ENCODE measurements at places on chromosomes 6 and 20.

GRCh38 chr20:48261398-48261910, 476.2 kb upstream of the SULF2 start:
- no peak for DNase-seq

DNA sequence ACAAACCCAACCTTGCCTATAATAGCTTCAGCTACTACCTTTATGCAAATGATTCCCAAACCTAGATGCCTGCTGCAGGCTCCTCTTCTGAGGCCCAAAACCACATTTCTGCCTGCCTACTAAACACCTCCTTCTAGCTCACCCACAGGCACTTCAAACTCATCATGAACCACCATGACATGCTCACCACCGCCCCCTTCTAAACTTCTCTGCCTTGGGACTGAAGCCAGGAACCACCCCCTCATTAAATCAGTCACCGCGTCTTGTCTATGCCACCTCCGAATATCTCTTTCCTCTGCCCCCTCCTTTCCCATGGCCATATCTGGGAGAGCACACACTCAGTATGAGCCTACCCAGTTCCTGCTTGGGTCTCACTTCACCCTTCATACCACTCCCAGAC, 101.2 kb downstream of the SNAP25 start:
- no peak for DNase-seq

- no peak for DNase-seq
Observed at GRCh38 chr6:89894169-89894568, at the start of gene GJA10. GJA10 (plus strand) TSS chr6:89894469; CDS start chr6:89894469, 0 bp downstream.

DNA sequence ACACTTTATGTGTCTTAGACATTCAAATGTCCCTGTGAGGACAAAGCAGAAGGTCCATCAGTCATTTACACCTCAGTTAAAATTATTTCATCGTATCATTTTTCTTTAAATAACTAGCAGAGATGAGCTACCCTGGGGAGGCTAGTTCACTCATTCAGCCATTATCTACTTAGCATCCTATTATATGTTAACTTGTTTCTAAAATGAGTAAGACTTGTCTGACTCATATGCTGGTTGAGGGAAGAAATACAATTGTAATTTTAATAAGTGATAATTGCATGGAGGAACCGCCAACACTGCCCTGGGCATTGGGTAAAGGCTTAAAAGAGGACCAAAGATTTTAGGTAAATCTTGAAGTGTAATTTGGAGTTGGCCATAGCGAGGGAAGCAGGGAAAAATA, 12.4 kb upstream of the PTPRK start:
- no peak for DNase-seq

DNA sequence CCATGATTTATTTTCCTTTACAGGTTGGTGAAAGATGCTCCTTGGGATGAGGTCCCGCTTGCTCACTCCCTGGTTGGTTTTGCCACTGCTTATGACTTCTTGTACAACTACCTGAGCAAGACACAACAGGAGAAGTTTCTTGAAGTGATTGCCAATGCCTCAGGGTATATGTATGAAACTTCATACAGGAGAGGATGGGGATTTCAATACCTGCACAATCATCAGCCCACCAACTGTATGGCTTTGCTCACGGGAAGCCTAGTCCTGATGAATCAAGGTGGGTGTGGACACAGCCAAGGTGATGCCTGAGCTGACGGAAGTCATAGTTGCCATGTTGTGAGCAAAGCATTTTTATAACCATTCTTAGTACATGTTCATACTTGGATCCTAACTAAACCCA, 34.6 kb upstream of the CALHM6 start:
- no peak for DNase-seq

DNA sequence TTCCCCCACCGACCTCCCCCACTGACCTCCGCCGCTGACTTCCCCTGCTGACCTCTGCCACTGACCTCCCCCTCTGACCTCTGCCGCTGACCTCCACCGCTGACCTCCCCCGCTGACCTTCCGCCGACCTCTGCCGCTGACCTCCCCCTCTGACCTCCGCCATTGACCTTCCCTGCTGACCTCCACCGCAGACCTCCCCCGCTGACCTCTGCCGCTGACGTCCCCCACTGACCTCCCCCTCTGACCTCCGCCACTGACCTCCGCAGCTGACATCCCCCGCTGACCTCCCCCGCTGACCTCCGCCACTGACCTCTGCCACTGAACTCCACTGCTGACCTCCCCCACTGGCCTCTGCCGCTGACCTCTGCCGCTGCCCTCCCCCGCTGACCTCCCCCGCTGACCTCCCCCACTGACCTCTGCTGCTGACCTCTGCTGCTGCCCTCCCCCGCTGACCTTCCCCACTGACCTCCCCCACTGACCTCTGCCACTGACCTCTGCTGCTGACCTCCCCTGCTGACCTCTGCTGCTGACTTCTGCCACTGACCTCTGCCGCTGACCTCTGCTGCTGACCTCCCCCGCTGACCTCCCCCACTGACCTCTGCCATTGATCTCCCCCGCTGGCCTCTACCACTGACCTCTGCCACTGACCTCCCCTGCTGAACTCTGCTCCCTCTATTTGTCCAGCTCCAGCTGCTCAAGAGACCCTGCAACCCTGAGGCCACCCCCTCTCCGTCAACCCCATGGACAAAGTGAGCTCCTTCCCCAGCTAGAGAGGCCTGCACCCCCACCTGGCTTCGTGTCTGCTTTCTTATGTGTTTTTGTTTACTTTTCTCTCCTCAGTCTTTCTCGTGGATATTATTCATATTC, 91.4 kb upstream of the AFDN start:
- DNase-seq: no peak

DNA sequence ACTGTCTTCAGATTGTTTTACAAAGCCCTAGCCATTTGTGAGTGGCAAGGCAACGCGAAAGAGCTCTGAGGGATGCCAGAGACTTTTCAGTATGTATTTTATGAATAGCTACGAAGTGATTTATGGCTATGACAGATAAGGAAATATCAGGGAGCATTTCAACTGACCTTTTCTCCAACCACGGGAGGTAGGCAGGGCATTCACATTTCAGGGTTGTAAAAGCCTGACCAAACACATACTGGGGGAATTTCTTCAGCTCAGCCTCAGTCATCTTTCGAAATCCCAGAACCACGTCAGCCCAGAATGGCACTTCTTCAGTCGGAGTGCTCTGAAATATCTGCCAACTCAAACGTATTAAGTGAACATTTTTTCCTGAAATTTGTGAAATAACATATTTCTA, 10.8 kb downstream of the DDO start:
- DNase-seq: no peak

DNA sequence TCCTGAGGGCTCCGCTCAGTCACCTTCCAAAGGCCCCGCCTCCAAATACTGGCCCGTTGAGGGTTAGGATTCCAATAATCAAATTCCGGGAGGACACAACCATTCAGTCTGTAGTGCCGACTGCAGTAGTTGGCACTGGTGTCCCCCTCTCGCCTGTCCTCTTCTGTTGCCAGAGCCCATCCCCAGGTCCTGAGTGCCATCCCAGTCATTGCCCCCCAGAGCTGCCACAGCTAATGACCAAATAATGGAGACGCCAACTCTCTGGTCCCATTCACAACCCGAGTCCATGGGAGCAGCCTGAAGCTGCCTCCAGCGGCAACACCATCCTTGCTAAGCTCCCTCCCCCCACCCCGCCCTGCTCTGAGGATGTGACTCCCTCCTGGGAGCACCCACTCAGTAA, 115.9 kb downstream of the JPH2 start:
- DNase-seq: no peak

- DNase-seq: no peak
Observed at GRCh38 chr6:24905483-24905882, 30.3 kb downstream of the RIPOR2 start.

GRCh38 chr6:69155467-69155866, 520.4 kb downstream of the ADGRB3 start:
- DNase-seq: no peak

DNA sequence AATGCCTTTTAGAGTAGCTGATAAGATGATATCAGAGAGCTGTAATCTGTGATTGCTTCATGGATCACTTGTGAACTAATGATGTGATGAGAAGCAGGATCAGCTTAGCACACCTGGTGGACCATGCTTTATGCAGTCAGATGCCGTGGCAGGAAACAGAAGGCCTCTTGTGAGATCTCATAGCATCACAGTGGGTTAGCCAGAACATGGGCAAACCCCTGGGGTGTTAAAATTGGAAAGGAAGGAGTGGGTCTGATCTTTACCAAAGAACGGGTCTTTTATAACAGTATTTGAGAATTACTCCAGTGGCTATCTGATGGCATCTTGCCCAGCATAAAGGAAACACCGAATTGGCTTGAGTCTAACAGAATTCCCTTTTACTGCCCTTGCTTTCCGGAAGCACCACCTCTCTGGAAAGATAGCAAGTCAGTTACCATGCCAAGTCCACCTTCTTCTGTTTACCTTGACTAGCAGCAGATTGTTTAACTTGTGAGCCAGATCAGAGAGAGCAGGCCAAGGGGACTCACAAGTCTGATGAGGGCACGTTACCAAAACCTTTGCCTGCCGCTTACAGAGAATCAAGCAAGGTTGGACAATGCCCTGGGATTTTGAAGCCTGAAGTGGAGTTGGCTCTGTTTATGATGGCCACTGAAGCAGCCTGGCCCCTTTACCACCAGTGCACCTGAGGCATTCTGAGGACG, 20.9 kb upstream of the SRF start:
- DNase-seq: no peak

DNA sequence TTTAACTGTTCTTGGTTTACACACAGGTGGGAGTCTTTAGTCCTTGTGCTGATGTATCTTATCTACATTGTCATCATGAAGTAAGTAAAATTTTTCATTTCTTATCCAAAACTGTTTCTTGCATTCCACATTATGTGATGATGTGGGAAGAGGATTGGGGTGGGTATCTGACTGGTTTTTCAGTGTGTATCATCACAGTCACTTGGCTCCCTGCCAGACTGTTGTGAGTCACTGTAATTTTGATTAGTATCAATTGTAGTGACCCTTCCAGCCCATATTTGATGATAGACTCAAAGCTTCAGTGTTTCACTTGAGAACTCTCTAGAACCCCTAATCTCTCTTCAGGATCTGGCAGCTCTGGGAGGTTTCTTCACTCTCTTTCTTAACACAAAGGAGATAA, 84.5 kb upstream of the RIN2 start:
- DNase-seq: no peak

GRCh38 chr20:8018958-8019245, 659 bp downstream of the TMX4 start:
- no peak for DNase-seq

DNA sequence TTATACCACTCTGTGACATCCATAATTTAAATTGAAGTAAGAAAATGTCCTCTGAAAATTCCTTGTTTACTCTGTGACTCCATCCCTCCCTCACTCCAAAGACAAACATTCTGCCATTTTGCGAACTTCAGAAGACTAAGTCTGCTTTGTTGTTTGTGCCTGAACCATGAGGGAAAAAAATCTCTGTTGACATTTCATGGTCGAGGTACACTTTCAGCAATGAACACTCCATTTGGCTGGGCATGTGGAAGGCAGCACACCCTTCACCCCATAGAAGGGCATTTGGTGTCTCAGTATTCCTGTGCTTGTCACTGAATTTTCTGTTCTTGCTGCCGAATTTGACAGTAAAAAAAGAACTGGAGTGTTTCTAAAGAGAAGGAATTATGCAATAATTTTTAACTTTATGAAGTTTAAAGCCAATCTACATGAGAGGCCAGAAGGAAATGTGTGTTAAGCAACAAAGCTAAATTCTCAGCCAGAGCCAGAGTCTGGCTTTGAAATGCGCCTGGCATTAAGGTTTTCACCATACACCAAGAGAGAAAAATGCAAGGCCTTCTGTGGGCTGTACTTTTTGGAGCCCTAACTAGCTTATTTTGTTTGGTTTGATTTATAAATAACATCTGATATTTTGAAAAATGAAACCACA, 4.7 kb upstream of the PBOV1 start:
- DNase-seq: no peak

DNA sequence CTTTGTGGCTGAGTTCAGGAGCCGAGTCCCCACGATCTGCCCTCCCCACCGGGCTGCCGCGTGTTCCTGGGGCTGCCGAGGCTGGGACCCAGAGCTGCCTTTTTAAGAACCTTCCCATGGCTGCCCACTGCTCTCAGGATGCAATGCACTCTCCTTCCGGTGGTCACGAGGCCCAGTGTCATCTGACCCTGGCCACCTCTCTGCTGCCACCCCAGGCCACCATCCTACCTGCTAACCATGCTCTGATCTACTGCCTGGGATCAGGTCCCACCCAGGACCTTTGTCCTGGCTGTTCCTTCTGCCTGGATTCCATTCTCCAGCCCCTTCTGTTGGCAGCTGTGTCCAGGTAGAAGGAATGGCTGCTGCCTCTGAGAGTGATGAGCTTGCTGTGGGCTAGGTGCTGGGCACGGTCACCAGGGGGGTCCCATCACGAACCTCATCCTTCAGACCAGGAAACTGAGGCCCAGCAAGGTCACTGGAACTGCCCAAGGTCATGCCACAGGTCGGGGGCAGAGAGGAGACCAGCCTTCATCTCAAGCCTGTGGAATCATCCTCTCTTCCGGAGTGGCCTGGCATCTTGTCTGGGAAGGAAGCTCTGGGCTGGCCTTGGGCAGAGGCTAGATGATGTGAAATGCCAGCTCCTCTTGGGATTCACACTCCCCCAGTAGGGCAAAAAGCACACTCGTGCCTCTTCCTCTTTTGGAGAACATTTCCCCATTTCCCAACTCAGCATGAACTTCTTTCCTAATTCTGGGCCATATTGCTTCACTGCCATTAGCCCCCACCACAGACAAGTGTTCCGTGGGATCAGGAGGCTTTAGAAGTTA, 20.5 kb downstream of the PCK1 start:
- DNase-seq: no peak

GRCh38 chr6:69673298-69673697, 123.5 kb downstream of the LMBRD1 start:
- DNase-seq: no peak

DNA sequence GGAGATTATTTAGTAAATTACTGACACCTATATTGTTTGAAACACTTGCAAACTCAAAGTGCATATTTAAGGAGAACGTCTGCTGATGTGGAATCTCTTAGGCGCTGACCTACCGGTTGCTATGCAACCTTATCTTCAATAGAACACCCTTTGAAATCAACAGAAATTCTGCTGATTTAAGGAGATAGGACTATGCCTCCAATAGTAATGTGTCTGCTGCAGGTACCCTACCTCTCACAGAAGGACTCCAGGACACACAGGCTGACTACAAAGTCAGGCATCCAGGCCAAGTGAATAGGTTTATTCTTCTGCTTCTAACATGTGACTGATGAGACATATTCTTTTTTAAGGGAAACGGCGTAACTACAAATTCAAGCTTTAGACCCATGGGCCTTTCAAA, 311.7 kb downstream of the CBLN4 start:
- no peak for DNase-seq

DNA sequence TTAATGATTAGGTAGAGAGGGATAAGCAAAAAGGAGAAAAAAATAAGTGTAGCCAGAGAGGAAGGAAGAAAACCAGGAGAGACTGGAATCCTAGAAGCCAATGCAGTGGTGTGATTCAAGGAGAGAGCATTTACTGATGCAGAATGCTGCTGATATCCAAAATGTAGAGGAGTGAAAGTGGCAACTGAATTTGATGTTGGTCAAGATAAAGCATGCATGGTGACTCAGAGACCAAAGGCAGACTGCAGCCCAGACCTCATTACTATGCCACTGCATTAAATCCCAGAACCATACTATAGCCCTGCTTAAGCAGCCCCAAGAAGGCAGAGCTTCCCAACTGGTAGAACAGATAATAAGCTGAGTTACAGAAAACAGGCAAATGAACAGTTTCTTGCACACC, 15.8 kb downstream of the KLHL32 start:
- DNase-seq: no peak

- DNase-seq: no peak
Observed at GRCh38 chr20:47761482-47762047, 23.7 kb downstream of the SULF2 start.

Data from activated T-cell treated with anti-CD3 and anti-CD28 coated beads, Interleukin-2, amount 50 U/mL, for 1 hour (primary cell).